ENCODE measurements at places on chromosomes 1 and 21.

- DNase-seq = no peak
Measured at GRCh38 chr21:16258844-16259611, 529.2 kb downstream of the USP25 start.

DNA sequence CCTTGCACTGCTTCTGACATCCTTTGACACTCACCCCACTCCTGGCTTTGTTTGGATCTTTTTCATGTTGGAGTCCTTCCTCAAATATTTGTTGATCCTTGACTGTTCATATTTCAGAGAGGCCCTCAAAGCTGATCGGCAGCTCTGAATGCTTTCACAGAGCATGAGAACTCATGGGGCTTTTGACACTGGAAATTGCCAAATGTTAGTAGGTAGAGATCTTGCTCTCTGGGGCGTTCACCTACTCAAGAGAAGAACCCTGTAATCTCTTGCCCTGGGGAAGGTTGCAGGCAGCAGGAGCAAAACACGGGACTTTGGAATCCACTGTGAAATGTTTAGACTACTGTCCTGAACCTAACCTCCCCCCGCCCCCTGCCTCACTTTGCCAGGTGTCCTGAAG is 67.4 kb upstream of the STUM start:
- DNase-seq = no peak

DNA sequence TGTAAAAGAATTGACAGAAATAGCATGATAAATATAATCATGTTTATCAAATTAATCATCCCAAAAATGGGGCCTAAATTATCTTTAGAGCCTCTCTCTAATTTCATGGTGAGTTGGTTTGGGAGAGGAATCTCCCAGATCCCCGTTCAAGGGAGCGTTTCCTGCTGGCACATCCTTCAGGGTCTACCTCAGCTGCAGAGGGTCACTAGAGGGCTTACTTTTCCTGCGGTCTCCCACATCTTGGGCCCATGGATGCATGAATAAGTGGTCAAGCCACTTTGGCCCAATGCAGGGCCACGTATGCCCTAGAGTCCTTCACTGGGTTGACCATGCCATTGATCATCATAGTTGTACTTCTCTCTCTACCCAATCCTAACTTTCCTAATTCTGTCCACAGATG is 164.1 kb downstream of the USP25 start:
- DNase-seq = no peak

GRCh38 chr1:215081661-215082531 is 641 bp upstream of the KCNK2 start:
- DNase-seq = no peak

GRCh38 chr1:213693864-213694263 is 293.9 kb upstream of the PROX1 start:
- no peak for DNase-seq

DNA sequence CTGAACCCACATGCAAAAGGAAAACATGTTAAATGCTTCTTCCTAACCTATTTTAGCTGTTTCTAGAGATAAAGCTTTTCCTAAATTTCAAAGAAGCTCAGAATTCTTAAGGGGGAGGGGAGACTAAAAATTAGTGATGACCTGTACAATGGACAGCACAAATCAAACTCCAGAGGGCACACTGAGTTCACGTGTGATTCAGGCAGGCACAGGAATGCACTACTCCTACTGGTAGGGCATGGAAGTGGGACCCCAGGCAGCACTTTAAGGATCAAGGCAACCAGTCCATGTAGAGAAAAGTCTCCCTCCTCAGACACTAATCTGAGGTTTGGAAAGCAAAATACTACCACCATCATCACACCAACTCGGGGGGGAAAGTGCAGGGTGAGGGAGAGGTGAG is 31.3 kb upstream of the CLCA4 start:
- DNase-seq = no peak

- no peak for DNase-seq
Measured at GRCh38 chr1:229034342-229034741, 236.6 kb upstream of the RAB4A start.

GRCh38 chr1:209158851-209159250 is 424.7 kb upstream of the CAMK1G start:
- DNase-seq = no peak

- DNase-seq = no peak
Measured at GRCh38 chr1:203913073-203913521, 51.7 kb downstream of the SNRPE start.

GRCh38 chr1:38611664-38612211 is 247.8 kb downstream of the RRAGC start:
- no peak for DNase-seq

- no peak for DNase-seq
Measured at GRCh38 chr1:48693674-48694320, 82.9 kb downstream of the BEND5 start.

- no peak for DNase-seq
Measured at GRCh38 chr1:16230744-16231143, 6.2 kb downstream of the CPLANE2 start.

DNA sequence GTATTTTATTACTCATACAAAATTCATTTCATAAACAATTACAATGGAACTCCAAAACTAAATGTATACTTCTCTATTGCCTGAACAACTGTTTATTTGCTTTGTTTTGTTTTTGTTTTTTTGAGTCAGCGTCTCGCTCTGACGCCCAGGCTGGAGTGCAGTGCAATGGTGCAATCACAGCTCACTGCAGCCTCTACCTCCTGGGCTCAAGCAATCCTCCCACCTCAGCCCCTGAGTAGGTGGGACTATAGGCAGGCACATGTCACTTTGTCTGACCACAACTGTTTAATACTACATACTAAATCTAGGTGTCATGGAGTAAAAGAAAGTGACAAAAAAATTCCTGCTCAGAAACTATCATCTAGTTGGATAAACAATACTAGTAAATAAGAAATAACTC is 49.3 kb downstream of the RAB3GAP2 start:
- no peak for DNase-seq

- DNase-seq = peak; percentile 35
Measured at GRCh38 chr1:152461544-152461943, 47.5 kb upstream of the CRNN start.

GRCh38 chr1:97803026-97803425 is 117.8 kb downstream of the DPYD start:
- DNase-seq = no peak

DNA sequence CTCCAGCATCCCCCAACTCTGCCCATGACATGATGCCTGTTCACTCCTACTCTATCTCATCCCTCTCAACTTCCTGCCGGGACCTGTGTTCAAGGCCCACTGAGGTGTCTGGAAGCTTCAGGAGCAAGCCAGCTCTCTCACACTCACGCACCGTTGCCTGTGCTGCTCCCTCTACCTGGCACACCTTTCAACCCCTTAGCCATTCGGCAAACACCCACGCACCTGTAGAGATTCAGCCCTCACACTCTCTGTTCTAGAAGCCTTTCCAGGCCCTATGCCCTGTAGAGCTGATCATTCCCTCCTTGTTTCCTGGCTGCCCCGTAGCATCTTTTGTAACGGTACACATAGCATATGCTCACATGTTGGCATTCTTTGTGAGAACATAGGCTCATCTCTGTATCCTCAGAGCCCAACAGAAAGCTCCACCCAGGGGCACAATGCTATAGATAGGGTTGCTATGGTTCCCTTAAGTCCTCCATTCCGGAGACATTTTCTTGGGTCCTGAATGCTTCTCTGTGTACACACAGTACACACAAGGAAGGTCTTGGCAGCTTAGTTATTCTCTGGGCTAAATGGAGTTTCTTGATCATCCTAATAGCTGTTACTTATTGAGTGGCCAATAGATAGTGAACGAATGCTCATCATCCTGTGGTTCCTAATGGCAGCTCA is 1.3 kb downstream of the C8B start:
- DNase-seq = no peak

- no peak for DNase-seq
Measured at GRCh38 chr1:197675583-197676208, 99.6 kb downstream of the DENND1B start.

GRCh38 chr1:151853411-151853943 is at the start of gene THEM5:
Gene THEM5, minus strand, starts transcription at chr1:151853712. Its CDS starts 147 bp downstream, at chr1:151853565.
- no peak for DNase-seq

- no peak for DNase-seq
Measured at GRCh38 chr1:96059736-96060135, 661.8 kb upstream of the PTBP2 start.

- peak; percentile 42 for DNase-seq
Measured at GRCh38 chr1:27300341-27301051, 21.5 kb upstream of the TMEM222 start.

DNA sequence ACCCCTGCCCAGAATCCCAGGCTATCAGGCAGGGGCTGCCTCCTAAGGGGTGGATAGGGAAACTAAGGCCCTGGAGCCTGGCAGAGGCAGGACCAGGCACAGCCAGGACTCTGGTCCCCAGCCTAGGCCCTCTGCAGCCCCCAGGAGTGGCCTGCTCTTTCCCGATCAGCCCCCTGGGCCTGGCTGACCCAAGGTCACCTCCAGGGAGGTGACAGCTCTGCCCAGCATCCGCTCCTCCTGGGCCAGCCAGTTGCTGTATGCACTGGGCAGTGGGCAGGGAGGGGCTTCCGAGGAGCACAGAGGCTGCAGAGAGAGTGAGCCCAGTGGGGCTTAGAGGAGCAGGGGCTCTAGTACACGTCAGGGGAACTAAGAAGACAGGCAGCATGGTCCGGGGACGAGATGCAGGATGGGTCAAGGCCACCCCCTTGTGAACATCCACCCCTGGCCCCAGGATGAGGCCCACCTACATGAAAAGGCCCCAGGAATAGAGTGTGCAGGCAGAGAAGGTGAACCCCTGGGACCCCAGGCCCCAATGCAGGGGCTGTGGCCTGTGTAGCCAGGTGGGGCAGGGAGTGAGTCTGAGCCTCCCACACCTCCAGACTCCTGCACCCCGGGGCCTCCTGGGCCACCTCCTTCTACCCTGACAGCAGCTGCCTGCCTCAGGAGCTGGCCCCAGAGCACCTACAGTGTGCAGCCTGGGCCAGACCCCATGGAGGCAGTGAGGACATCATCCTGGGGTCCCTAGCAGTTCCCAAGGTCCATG is 32.8 kb downstream of the WNT9A start:
- DNase-seq = no peak

DNA sequence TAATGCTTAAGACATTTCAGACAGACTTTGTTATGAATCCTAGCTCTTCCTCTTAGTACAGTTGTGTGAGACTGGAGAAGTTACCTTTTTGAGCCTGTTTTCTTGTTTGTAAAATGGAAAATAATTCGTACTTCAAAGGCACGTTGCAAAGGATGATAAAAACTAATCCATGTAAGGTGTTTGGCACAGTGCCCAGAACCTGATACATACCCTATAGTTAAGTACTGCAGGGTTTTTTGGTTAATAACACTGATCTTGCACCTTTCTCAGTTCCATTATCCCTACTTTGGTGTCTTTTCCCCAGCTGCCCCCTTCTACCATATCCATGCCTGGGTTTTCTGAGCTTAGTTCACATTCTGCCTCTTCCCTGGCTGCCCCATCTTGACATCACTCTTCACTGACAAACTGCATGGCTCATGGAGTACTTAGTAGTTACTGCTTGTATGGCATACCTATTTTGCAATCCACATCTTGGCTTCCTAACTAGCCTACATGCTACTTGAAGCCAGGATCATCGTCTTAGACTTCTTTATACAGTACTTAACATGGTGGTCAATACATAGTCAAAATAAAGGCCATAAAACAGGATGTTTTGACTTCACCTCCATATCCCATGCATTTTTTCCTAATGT is 10.1 kb downstream of the CCDC185 start:
- DNase-seq = no peak

DNA sequence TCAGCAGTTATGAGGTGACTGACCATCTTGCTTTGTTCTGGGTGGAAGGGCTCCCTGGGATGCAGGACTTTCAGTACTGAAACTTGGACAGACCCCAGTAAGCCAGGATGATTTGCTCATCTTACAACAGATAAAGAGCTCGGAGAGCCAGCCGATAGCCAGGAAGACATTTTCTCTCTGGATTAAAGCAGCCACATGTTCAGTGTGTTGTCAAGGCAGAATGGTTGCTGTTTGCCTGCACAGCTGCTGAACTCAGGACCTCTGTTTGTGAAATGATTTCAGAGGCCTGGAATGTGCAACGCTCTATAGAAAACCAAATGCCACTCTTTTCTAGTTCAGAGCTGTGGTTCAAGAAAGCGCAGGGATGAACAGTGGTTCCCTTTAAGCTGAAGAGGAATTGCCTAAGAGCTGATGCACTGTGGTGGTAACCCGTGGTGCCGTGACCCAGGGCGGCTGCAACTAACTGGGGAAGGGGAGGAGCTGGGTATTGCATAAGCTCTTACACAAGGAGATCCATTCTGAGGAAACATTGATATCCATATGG is 40.7 kb downstream of the CASQ2 start:
- DNase-seq = no peak

GRCh38 chr1:225651376-225651871 is 1.5 kb downstream of the ENAH start:
- no peak for DNase-seq

DNA sequence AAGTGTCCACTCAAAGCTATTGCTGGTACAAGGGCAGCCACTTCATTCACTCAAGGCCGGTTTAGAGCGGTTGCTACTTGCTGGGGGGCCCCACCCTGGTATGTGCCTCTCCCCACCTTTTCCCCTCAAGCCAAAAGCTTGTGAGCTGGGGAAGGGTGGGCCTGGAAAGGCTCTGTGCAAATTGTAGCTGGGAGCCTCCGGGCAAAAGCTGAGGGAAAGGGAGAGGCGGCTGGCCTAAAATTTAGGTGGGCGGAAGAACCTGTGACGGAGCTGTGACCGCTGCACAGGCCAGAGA is 306 bp upstream of the SH3D21 start:
- no peak for DNase-seq

DNA sequence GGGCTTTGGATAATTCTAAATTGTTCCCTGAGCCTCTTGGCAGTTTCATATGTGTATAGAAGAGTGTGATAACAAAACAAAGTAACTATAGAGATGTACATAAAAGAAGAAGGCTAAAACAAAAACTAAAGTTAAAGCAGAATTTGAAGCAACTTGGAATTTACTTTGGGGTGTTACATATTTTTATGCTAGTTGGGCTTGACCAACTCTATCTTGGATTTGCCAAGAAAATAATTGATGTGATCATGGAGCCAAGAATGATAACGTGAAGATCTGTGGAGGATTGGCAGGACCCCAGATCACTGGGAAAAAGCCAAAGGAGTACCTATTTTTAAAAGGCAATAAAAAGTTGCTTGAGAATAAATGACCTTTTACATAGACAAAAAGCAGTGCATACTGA is 206.9 kb downstream of the LMO4 start:
- no peak for DNase-seq

GRCh38 chr1:18965206-18966173 is 9.0 kb upstream of the IFFO2 start:
- no peak for DNase-seq

- no peak for DNase-seq
Measured at GRCh38 chr1:87521452-87521851, 192.8 kb downstream of the LMO4 start.

DNA sequence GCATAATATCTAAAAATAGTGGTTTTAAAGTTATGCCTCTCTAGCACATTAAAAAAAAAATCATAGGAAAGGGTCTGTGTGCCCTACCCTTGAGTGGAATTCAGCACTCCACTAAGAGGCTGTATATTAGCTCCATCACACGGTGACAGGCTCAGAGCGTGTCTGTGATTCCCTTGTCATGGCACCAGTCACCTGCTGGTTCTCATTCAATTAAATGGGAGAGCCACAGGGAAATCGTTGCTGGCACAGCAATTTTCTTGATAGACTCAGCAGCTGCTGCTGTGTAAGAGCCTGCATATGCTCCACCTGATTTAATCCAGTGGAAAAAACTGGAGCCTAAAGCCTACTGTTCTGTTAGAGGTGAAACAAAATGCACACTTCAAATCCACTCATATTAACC is 9.5 kb downstream of the ATP6V1G3 start:
- no peak for DNase-seq

- no peak for DNase-seq
Measured at GRCh38 chr1:194042736-194043135, 856.3 kb upstream of the B3GALT2 start.

All from stimulated activated CD4-positive, alpha-beta T cell treated with anti-CD3 and anti-CD28 coated beads, Interleukin-1b, Interleukin-23, amount 100 ng/mL, for 1 hour (primary cell).